NCI-H748 treated with DMSO at 0.1 percent for 48 hours (cell line): ENCODE measurements at places on chromosomes 12 and 14.

DNA sequence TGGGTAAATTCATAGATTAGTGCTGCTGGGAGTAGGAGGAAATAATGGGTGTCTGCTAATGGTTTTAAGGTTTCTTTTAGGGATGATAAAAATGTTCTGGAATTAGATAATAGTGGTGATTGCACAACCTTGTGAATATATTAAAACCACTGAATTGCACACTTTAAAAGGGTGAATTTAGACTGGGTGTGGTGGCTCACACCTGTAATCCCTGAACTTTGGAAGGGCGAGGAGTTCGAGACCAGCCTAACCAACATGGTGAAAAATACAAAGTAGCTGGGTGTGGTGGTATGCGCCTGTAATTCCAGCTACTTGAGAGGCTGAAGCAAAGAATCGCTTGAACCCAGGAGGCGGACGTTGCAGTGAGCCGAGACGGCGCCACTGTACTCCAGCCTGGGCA lies 1.3 kb downstream of the RAD52 start:
- DNase-seq: no peak

GRCh38 chr14:101113108-101113612 lies 209.6 kb upstream of the RTL1 start:
- no peak for DNase-seq

GRCh38 chr12:112584266-112584722 lies 165.5 kb downstream of the PTPN11 start:
- no peak for DNase-seq

DNA sequence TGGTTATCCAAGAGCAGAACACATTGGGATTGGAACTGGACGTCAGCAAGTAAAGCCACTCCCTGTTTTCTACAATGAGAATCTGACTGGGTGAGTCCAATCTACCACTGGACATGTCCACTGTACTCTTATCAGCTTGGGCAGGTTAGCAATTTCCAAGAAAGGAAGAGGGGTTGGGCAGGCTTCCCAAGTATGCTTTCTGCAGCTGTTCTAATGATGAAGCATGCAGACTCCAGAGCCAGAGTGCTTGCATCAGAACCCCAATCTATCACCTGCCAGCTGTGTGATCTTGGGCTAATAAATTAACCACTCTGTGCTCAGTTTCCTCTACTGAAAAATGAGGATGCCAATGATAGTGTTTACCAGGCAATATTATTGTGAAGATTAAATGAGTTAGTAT lies 92.0 kb downstream of the EMP1 start:
- DNase-seq: no peak

GRCh38 chr12:102462795-102463465 lies 17.4 kb downstream of the IGF1 start:
- no peak for DNase-seq

DNA sequence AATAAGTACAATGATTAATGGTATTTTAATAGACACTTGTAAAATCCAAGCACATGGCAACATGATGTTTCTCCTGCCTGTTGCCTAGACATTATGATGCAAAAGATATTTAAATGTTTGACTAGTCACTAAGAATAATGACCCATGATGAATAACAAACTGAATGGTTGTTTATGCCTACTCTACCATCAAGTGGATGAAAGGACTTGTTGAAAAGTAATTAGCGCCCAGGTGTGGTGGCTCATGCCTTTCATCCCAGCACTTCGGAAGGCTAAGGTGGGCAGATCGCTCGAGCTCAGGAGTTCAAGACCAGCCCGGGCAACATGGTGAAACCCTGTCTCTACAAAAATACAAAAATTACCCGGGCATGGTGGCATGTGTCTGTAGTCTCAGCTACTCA lies 30.7 kb downstream of the KIF21A start:
- no peak for DNase-seq

GRCh38 chr12:124194893-124195566 lies 99.9 kb upstream of the RFLNA start:
- peak; percentile 6 for DNase-seq
